ENCODE measurements at places on chromosomes 4 and X.
A peak's percentile ranks its signal among the peaks of the same experiment; 100 is the strongest.

DNA sequence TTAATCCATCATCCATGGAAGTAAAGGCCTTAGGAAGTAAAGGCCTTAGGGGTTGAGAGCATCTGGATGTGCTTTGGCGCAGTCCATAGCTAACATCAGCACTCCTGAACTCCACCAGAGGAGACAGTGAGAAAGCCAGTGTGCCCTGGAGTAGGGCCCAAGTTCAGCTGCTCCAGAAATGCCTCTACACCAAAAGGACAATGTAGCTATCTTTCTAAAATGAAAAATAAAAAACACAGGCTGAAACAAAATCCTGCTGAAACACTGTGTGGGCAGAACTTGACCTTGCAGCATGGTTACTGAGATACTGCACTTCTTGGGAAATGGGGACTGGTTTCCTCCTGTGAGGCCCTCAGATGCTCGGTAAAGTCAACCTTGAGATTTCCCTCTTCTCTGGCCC lies 29.3 kb downstream of the SH3RF1 start:
- no peak for DNase-seq

DNA sequence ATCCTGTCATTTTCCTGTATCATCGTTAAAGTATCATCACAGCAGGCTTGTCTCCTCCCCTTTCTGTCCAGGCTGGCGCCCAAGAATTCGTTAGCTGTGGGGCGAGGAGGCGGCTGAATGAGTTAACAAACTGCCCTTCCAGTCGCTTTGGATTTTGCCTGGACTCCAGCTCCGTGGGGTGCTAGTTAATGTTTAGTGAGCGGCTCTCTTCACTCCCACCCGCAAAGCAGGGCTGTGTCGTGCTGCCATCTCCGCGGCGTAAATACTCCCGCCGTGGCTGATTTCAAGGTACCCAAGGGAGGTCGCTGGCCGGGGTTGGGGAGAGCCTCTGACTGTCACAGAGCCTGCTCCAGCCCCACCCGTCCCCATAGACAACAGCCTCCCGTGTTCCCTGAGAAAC lies 44.9 kb upstream of the SPRY1 start:
- no peak for DNase-seq

- peak; percentile 82 for DNase-seq
Measured at GRCh38 chrX:53224860-53225797, at the start of gene KDM5C. KDM5C (minus strand) TSS chrX:53225207; CDS start chrX:53224889, 318 bp downstream.

GRCh38 chr4:5996641-5997040 lies 21.6 kb downstream of the C4orf50 start:
- no peak for DNase-seq

DNA sequence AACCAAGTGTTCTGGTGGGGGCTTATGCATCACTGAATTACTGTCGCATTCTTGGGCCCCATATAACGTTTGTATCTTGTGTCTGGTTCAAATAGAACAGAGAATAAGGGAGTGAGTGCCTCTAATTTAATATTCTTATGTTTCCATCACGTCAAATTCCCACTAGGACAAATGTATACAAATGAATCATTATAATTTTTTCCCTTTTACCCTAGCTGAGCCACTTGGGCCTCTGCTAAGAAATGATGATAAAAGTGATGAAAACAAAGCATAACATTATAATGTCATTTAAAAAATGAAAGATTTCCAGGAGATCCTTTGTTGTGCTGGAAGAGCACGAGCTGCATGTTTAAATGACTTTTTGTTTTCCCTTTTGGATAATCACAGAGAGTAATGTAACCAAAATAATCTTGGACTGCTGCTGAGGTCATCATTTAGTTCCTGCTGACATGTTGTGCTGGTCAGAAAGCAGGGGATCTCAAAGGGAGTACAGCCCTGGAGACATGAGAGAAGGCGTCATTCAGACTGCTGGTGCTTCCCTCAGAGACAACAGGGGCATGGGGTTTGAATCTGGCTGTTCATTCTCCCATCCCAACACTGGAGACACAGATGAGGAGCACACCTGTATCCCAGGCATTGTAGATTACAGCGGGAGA lies 105.1 kb upstream of the SCOC start:
- DNase-seq = no peak

DNA sequence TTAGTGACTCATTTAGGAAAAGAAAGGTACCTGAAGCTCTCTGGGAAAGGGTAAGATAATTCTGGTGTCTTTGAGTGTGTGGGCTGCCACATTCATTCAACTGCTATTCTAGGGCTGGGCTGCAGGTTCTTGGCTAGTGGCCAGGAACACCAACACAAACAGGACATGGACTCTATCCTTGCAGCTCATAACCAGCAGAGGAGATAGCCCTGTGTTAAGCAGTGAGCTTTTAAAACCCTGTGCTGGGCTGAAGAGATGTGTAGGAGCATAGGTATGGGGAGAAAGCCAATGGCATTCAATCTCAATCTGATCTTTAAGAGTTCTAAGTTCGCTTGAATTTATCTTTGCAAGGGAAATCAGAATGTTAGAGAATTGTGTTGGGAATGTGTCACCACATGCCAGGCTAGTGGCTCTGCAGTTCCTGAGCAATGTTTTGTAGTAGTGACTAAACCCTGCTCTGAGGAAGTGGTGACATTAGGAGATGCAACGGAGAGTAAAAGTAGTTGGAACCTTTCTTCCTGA lies 39.2 kb downstream of the SGMS2 start:
- no peak for DNase-seq

GRCh38 chrX:10011261-10011931 lies 44.2 kb downstream of the CLDN34 start:
- no peak for DNase-seq

GRCh38 chr4:138770818-138771217 lies 244.8 kb upstream of the NOCT start:
- no peak for DNase-seq

DNA sequence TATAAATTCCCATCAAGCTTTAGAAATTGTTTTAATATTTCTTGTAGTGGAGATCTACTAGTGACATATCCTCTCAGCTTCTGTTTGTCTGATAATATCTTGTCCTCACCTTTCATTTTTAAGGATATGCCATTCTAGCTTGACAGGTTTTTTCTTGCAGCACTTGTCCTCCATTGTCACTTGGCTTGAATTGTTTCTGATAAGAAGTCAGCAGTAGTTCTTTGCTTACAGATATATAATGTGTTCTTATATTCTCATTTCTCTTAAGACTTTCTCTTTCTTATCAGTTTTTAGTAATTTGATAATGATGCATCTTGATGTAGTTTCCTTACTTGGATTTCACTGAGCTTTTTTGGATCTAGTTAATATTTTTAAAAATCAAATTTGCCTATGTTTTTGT lies 120.6 kb upstream of the NUDT6 start:
- no peak for DNase-seq

DNA sequence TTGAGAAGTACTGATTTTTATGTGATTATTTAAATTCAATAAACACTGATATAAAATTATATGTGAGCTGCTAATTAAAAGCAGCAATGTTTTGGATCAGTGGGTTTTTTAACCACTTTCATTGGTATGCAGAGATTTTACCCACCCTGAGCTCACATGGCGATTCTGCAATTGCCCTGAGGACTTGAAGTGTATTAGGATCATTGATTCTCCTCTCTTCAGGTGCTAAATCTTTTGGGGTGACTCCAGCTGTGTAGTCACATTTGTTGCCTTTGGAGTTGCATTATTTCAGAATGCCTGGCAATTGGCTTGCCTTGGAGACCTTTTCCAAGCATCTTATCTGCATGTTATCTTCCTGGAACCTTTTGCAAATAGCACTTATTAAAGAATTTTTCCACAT lies 51.3 kb downstream of the UGT8 start:
- no peak for DNase-seq

DNA sequence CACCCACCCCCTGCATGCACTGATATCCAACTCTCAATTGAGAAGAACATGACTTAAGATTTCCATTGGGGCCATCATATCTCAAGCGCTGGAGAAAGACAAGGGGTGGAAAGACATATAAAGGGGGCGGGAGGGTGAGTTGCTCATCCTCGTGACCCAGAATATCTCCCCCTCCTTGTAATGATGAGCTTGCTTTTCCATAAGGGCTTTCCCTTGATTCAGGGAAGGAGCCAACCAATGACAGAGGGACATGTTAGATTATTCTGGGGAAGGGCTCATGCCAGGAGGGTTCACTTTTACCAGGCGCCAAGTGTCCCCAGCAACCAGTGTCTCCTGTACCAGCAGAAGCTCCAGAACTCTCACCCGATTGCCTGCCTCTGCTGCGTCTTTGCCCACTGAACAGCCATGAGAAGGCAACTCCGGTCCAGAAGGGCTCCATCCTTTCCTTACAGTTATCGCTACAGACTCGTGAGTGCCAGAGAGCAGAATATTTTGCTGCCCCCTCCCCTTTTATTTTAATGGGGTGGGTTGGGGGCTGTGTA lies at the start of gene ATP1B4:
ATP1B4 (plus strand) TSS at position 326 of the 542 bp plus-strand sequence; CDS start at position 406, 80 bp downstream.
- no peak for DNase-seq

DNA sequence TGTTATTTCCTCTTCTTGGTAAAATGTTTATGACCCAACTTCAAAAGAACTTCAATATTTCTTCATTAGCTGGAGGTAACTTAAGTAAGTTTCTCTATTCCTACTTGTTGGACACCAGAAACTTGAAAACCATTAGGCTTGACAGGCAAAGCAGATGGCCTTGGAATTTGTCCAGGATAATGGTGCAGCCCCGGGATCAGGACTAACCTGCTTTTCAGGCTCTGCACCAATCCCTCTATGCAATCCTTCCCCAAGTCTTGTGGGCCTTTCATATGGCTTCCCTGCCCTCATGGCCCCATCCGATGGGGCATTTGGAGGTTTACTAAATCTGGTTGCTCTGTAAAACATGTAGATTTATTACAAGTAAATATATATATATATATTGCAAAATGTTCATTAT lies 68.5 kb downstream of the SPINK2 start:
- DNase-seq = peak; percentile 46

GRCh38 chrX:48600226-48600625 lies 2.9 kb downstream of the WDR13 start:
- no peak for DNase-seq

- DNase-seq = no peak
Measured at GRCh38 chrX:44962944-44963343, 90.0 kb downstream of the KDM6A start.

DNA sequence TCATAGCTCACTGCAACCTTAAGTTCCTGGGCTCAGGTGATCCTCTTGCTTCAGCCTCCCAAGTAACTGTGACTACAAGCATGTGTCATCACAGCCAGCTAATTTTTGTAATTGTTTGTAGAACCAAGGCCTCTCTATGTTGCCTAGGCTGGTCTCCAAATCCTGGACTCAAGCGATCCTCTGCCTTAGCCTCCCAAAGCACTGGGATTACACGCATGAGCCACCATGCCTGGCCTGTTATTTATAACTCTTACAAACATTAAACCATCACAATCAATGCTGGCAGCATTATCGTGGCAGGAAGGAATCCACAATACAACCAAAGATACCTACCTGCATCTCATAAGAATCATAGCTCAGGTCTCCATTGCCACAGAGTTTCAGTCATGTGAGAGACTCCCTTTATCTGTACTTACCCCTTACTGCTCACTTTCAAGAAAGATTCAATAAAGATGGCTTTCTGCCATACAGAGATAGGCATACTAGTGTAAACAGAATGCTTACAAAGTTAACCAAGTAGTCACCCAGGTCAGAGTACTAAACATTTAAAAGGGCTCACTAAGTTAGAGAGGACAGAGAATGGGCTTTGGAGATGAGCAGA lies 48.5 kb downstream of the SMIM31 start:
- no peak for DNase-seq

DNA sequence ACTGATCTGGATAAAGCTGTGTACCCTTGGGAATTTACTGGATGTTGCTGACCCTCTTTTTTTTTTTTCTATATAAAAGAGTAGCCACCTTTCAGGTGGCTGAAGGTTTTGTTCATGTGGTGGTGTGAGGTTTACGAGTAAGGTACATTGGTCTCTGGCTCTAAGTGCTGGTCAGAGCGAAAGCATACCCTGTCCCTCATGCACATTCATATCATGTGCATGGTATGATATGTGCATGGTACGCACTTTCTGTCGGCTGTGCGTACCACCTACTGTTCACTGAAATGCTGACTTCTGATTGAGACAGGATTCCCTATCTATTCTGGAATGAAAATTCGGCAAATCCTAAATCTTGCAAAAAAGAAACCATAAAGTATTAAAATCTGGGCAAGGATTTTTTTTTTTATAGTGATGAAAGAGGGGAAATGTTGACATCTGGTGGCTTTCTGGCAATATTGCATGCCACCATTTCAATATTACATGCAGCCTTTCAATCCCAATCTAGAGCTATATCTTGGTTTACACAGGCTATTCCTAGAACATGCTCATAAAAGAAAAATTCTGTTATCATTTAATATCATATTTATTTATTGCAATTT lies 32.8 kb downstream of the FAM149A start:
- no peak for DNase-seq

GRCh38 chr4:12359420-12359819 lies 930.7 kb upstream of the HS3ST1 start:
- DNase-seq = no peak

GRCh38 chr4:76206222-76206942 lies 7.2 kb downstream of the SCARB2 start:
- no peak for DNase-seq

- DNase-seq = no peak
Measured at GRCh38 chr4:75643651-75644050, 13.3 kb upstream of the CDKL2 start.

DNA sequence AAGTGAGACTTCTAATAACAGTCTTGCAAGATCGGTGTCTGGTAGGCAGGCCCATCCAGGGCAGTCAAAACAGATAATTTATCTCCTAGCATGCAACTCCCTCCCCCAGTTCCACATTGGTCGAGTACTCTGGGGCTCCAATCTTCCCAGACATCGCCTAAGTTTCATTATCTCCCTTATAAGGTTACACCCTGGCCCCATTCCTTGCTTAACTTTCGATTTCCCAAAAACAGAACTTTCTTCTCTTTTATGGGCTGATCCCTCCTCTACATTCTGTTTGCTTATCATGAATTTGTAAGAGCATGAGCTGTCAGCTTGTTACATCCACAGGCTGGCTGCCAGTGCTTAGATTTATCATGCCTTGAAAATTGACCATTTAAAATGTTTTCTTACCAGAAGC lies 471.3 kb downstream of the TECRL start:
- DNase-seq = no peak

DNA sequence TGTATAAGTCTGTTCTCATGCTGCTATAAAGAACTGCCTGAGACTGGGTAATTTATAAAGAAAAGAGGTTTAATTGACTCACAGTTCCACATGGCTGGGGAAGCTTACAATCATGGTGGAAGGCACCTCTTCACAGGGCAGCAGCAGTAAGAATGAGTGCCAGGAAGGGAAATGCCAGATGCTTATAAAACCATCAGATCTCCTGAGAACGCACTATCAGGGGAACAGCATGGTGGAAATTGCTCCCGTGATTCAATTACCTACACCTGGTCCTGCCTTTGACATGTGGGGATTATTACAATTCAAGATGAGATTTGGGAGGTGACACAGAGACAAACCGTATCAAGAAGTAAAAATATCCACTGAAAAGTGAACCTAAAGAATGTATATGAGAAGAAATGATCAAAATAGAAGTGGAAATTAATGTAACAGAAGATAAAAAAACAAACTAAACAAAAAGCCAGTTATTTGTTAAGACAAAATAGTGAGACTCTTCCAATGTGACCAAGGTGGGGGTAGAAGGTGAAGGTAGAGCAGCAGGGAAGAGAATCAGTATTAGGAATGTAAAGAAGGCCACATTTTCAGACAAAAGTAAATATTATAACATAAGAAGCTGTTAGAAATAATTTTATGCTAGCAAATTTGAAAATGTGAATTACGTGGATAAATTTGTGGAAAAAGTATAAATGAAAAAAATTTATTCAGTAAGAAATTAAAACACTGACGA lies 372.9 kb downstream of the NKX6-1 start:
- DNase-seq = no peak

- no peak for DNase-seq
Measured at GRCh38 chr4:88570001-88570400, 22.3 kb upstream of the HERC3 start.

GRCh38 chrX:103254921-103255493 lies at the start of gene TCEAL8:
TCEAL8 (minus strand) TSS chrX:103255155; CDS start chrX:103253979, 1,176 bp downstream.
- DNase-seq = peak; percentile 81

Data from NCI-H1694 (cell line).